ENCODE measurements at places on chromosomes 1 and 21.

DNA sequence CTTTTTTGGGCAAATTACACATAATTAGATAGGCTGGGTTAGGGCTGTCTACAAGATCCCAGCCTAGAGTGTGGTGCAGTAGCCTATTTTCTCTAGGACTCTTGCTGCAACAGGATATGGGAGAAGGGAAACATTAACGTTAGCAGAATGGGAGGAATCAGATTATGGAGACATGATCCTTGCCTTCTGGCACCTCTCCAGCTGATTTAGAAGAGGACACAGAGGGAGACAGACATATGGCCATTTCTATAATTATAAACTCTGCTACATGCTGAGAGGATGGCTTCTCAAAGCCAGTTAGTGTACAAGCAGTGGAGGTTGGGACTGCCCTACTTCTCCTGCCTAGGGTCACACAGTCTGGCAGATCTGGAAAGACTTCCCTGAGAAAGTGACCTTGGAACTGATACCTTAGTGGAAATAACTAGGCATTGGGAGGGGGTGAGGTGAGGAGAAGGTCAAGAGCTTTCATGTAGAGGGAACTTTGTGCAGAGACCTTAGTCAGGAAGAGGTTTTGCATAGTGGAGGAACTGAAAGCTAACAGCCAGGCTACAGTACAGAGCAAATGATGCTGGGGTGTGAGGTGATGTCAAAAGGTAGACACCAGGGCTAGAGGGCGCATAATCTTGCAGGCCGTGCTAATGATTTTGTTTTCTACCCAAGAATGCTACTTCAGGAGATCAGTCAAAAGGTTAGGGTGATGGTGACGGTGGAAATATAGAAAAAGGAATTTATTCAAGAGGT, 1.2 kb upstream of the CD1D start:
- DNase-seq, result no peak

GRCh38 chr1:234163267-234163919, 209.9 kb upstream of the COA6 start:
- DNase-seq, result no peak

- DNase-seq, result no peak
Measured at GRCh38 chr1:84277343-84278059, 24.0 kb upstream of the SAMD13 start.

DNA sequence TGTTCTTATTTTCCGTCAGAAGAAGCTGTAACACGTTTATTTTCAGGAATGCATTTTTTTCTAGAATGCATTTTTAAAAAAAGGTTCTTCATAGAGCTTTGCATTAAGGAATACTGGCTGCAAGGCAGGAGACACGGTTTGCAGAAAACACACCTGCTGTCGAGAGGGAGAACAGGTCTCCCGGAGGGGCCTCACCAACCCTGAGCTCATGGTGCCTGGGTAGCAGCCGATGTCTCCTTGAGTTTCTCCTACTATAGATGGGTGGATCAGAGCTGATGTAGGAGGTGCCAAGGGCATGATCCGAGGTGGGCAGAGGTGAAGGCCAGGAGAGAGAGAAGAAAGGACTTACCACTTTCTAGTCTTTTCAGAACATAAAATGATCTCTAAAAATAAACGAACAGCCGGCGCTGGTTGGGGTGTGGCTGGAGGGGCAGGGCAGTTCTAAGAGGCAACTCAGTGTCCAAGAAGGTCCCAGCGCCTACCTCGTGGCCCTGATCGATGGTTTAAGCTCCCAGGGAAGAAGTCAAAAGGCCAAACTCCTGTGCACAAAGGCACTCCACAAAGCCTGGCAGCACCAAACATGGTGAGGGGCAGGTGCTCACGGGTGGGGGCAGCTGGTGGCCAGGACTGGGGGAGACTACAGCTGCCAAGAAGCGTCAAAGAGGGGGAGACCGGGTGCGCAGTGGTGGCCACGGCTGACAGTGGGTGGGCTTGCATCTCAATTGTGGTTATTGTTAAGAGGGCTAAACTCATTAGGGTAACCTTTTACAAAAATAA, 12.2 kb downstream of the MORN1 start:
- DNase-seq, result no peak

GRCh38 chr1:110465038-110465813, 14.3 kb downstream of the PROK1 start:
- DNase-seq, result no peak

DNA sequence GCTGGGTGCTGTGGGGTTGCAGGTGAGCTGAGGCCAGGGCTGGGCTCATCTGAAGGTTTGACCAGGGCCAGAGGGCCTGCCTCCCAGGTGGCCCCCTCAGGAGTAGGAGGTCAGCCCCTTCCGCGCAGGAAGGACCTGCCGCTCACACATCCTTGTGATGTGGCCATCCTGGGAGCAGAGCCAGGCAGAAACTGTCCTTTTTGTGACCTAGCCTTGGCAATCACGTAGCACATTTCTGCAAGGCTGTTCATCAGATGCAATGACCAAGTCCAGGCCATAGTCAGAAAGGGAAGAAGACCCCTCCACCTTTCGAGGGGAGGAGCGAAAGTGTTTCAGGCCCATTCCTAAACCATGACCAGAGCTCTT, 55.5 kb upstream of the TRAPPC10 start:
- no peak for DNase-seq

- peak; percentile 23 for DNase-seq
Measured at GRCh38 chr1:180415985-180416633, 86.3 kb downstream of the ACBD6 start.

DNA sequence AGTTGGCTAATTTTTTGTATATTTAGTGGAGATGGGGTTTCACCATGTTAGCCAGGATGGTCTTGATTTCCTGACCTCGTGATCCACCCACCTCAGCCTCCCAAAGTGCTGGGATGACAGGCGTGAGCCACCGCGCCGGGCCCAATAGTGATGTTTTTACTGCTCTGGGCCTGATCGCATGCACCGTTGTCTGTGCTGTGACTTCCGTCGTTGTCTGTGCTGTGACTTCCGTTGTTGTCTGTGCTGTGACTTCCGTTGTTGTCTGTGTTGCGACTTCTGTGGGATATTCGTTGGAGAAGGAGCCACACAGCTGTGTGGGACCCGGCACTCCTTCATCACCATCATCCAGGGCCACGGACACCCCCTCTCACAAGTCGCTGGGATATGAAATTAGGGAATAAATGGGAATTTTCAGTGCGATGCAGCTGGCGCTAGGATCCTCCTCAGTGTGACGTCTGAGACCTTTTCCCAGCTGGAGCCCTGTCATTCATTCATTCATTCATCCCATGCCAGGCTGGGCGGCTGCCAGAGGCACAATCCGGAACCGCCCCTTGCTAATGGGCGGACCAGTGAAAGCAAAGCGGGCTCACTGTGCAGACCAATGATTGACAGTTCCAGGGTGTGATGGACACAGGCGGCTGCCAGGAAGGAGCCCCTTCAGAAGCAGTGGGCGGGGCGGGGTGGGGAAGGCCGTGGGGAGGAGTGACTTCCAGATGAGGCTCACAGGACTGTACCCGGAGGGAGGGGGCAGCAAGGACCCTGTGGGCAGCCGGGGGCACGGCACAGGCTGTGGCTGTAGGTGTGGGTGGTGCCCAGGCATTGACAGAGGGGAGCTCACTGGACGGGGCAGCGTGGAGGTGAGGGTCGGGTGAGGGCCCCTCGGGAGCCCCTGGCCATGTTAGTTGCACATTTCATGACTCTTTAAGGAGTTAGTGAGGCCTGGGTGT, 48.9 kb downstream of the PRKCZ start:
- DNase-seq, result no peak

DNA sequence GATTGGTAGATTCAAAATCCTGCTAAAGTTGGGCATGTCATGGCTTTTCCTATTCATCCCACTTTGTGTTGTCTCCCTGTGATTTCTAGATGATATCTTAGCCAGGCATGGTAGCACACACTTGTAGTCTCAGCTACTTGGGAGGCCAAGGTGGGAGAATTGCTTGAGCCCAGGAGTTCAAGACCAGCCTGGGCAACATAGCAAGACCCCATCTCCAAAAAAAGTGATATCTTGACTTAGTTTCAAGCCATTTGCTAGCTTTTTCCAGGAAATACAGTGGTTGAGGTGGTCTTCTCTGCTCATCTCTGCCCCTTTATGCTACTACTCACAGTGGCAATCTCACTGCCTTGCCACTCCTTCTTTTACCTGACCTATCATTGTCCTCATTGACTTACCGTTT, 12.3 kb upstream of the HAX1 start:
- DNase-seq, result no peak

- no peak for DNase-seq
Measured at GRCh38 chr1:227429447-227430359, 111.4 kb upstream of the CDC42BPA start.

DNA sequence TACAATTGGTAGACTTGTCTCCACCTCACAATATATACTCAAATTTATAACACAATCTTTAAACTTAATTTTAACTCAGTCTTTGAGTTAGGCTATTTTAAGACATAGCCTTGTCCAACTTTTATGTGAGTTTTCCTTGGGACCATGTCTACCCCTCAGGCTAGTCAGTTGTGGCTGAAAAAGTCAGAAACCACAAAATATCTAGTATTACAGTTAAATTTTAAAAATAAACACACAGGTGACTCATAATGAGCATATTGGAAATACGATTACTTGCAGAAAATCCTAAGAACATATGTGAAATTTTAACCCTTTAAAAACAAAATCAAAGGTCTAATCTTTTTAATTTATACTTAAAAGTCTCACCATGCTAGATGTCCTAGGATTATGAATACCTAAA, 4.8 kb upstream of the ASB17 start:
- DNase-seq, result no peak

DNA sequence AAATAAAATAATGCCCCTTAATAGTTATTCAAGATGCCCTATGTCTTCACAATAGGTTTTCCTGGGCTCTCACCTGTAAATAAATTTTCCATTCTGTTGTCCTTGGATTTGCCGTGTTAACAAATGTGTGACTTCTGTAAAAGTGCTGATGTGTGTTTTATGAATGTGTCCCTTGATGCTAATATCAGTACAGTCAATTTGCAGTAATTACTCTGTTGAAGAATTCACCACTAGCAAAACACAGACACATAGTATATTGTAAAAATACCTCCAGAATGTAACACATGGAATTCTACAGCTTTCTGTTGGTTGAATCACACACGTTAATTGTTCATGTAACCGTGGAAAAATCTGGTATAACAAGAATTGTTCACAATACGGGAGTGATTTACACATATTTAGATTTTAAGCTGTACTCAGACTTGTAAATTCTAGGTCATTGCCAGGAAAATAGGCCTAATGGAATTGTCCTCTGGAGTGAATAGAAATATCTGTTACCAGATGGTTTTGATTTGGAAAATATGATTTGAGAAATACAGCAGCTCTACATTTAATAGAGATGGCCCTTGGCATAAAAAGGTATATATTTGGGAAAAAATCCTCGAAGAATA, 36.7 kb upstream of the KCNK2 start:
- DNase-seq, result no peak

DNA sequence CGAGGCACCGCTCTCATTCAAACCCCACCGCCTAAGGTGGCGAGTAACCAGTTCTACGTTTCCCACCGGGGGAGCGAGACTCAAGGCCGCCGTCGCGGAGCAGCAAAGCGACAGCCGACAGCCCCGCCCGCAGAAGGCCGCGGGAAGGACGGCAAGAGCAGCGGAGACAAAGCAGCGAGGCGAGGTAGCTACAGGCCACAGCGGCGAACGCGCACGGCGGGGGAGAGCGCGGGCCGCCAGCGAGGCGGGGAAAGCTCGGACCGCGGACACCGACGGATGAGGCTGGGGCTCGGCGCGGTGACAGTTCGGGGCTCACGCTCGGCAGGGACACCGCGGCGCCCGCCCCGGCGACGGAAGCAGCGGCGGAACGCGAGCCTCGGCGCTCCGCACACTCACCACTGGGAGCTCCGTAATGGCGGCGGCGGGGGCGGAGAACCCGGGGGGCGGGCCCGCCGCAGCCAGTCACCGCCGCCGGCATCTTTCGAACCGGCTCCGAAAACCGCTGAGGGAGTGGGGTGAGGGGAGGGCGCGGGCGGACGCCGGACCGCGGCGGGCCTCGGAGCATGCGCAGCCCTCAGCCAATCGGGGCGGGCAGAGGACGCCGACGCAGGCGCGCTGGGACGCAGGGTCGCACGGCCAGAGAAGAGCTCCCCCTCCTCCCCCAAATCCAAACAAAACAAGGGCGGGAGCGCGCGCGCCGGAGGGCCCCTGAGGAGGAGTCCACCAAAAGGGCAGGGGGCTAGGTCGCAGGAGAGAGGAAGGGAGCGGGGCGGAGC, 666 bp downstream of the HP1BP3 start:
- peak; percentile 96 for DNase-seq

GRCh38 chr1:6599141-6599975, 3.3 kb downstream of the KLHL21 start:
- no peak for DNase-seq

GRCh38 chr1:172351754-172352161, 68.7 kb upstream of the C1orf105 start:
- no peak for DNase-seq

GRCh38 chr1:195876792-195877191, 731.4 kb downstream of the KCNT2 start:
- no peak for DNase-seq

GRCh38 chr1:183840140-183840539, 35.2 kb downstream of the RGL1 start:
- DNase-seq, result no peak

- no peak for DNase-seq
Measured at GRCh38 chr1:188652678-188653077, 1823.9 kb downstream of the PLA2G4A start.

DNA sequence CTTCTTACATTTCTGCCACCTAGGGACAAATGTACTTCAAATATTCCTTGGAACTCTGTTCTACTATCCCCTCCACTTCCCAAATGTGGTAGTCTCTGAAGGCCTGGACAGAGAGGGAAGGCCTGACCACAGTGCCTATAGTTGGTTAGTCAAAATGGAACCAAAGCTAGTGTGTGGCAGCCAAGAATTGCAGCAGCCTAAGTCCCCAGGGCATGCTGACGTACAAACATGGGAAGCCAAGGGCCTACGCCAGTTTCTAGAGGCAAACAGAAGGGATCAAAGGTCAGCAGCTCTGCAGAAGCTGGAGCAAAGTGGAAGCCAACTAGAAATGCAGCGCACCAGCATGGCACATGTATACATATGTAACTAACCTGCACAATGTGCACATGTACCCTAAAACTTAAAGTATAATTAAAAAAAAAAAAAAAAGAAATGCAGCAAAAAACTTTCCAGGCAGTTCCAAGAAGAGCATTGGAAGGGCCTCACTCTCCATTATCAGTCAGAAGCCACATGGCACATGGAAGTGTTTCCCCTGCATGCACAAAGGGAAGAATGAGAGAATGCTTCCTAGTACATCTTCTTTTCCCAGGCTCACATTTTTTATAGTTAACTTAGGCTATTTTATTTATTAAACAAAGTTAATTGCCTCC, 39.4 kb upstream of the GADD45A start:
- no peak for DNase-seq

All from urothelium cell line (cell line).